Right ventricle myocardium inferior (tissue), 1 donor: ENCODE measurements at places on chromosomes 6 and 20. TPM values are rescaled to one million over a fixed set of nuclear protein-coding genes. Genes with fewer than 3 reads are reported as not detected.

- DNase-seq, result no peak
Measured at GRCh38 chr6:107699254-107699653, 124.9 kb downstream of the SCML4 start.

- no peak for DNase-seq
Measured at GRCh38 chr20:19213946-19214490, 1.6 kb downstream of the SLC24A3 start.

DNA sequence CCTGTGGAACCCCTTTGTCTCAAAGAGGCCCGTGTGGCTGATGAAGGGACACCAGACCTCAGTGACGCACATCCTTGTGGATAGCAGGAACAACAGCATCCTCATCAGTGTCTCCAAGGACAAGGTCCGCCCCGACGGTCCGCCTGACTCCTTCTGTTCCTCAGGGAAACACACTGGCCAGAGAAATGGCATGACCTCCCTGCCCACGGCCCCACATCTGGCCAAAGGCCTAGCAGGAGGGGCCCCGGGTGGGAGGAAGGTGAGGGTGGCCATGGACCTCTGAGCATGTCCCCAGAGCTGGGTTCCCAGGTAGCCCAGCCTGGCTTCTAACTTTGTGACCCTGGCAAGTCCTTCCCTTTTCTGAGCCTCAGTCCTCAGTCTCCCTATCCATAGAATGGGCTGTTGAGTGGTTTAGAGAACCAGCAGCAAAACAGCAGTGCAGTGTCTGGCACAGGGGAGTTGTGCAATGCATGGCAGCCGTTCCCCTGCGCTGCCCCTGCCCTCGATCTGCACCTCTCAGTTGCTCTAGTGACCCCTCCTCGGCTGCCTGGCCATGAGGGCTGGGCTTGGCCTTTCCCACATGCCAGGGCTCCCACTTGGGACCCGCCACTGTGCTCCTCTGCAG is 48.3 kb downstream of the EFCAB8 start:
- no peak for DNase-seq

GRCh38 chr6:53327017-53327395 is 21.7 kb downstream of the ELOVL5 start:
- no peak for DNase-seq

DNA sequence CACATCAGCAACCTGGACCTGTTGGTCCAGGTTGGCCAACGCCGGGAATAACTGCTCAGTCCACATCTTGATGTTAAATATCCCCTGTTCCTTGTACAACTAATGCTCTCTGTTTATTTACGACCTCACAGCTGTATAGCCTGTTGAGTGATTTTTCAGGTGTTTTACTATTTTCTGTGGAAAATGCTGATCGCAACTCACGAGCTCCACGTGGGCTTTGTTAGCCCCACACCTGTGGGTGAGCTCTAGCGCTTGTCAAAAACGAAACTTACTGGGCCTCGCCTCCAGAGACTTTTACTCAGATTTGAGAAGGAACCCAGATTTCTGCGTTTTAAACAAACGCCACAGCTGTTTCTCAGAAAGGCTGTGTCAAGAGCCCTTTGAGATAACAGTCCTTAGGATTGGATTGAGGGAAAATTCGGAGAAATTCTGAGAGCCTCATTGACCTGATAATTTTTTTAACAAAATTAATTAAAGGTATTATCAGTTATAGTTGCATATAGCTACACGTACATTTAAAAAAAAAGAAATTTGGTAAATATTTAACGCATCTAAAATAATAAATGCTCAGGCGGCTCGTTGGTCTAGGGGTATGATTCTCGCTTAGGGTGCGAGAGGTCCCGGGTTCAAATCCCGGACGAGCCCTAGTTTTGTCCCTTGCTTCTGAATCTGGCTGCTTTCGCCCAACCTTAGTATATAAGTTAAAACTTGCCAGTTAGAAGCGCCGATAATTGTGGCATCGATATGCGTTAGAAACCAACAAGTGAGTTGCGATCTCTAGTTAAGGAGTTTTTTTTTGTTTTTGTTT is 16.7 kb downstream of the HMGN4 start:
- no peak for DNase-seq

DNA sequence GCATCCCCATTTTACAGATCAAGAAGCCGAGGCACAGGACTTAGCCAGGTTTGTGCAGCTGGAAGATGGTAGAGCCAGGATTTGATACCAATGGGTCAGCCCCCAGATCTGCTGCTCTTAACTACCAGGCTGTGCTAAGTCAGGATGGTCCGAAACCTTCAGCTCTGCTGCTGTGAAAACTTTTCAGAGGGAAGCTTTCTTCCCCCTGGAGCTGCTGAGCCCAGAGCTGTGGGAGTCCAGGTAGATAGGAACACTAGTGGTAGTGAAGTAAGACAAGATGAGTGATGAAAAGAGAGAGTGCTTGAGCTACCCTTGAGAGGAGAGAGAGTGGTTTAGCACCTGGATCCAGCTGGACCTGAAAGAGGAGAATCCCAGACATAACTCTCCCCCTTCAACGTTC is 230.8 kb downstream of the CDH4 start:
- DNase-seq, result no peak

DNA sequence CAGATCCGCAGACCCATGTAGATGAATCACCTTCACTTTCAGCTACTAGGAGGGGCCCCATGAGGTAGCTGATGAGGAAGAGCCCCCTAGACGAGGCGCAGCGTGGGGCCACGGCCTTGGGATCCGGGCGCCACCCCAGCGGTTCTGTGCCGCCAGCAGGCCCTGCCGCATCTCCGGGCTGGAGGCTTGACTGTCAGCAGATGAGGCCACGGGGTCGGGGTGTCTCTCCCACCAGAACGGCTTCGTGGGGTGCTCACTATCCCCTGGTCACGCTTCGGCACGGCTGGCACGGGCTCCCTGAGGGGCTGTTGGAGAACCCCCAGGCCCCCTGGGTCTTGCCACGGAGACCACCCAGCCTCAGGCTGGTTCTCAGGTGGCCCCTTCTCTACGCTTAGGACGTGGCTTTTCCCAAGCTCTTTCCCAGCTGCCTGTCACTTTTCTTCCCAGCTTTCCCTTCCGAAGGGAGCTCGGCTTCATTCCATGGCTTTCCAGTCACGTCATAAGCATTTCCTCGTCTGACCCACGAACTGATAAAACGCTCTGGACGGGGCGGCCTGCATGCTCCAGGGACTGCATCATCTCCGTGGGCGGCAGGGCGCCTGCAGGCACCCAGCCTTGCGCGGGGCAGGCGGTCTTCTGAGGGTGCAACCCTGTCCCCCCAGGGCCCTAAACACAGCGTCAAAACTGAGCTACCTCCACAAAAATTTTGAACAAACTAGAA is 85.9 kb downstream of the THBS2 start:
- peak; percentile 86 for DNase-seq

DNA sequence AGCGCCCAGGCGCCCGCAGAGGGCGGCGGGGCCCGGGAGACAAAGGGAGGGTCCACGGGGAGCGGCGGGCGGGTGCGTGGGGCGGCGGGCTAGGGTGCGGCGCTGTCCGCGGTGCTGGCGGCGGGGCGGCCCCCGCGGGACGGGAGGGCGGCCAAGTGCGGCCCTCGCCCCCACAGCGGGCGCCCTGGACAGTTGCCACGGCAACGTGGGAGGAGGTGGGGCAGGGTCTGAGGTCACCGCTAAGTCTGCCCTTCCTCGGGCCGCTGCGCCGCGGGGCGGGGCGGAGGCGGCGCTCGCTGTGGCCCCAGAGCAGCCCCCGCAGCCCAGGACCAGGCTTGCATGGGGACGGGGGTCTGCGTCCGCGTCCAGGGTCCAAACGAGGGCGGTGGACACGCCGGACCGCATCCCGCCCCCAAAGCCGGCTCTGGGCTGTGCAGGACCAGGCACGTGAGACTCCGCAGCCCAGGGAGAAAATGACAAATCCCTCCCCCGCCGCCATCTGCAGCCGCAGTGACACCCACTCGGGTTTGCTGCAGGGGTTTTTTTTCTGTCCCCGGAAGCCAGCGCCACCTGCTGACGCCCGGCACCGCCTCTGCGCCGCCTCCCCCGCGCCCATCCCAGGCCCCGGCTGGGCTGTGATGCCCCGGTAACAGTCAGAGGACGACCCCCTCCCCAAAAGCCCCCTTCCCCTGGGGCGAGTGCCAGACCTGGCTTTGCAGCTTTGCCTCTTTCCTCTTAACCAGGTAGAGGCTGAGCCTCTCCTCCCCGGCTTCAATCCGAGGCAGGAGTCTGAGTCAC is 36.8 kb downstream of the YTHDF1 start:
- no peak for DNase-seq

DNA sequence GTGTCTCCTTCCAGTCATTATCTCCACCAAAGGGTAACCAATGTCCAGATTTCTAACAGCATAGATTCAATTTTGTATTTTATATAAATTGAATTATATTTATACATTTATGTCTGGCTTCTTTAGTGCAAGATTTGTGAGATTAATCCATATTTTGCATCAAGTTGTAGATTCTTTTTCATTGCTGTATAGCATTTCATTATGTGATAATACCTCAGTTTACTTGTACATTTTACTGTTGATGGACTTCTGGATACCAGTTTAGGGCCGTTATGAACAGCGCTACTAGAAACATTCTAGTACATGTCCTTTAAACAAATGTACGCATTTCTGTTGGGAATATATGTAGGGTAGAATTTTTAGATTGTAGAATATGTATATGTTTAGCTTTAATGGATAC is 6.2 kb downstream of the BLTP3A start:
- no peak for DNase-seq

DNA sequence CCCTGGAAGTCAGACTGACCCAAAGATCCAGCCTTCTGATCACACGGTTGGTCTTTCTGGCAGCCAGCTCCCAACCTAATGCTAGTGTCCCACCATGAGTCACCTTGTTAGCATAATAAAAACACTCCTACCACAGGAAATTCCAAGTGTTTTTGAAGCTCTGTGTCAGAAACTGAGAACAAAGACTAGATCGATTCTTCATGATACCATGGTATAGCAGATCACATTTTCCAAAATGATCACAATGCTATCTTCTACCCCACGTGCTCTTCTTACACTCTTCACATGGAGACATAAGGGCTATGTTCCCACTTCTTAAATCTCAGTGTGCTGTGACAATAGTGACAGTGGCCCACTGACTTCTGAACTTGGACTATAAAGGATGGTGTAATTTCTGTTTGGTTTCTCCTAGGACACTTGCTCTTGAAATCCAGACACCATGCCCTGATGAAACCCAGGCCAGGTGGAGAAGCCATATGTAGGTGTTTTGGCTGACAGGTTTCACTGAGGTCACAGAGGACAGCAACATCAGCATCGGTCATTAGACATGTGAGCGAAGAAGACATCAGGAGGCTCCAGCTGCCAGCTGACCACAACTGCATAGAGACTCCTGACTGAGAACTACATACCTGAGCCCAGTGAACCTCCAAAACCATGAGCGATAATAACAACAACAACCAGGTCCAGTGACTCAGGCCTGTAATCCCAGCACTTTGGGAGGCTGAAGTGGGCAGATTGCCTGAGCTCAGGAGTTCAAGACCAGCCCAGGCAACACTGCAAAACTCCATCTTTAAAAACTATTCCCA is 57.5 kb downstream of the MKKS start:
- no peak for DNase-seq

DNA sequence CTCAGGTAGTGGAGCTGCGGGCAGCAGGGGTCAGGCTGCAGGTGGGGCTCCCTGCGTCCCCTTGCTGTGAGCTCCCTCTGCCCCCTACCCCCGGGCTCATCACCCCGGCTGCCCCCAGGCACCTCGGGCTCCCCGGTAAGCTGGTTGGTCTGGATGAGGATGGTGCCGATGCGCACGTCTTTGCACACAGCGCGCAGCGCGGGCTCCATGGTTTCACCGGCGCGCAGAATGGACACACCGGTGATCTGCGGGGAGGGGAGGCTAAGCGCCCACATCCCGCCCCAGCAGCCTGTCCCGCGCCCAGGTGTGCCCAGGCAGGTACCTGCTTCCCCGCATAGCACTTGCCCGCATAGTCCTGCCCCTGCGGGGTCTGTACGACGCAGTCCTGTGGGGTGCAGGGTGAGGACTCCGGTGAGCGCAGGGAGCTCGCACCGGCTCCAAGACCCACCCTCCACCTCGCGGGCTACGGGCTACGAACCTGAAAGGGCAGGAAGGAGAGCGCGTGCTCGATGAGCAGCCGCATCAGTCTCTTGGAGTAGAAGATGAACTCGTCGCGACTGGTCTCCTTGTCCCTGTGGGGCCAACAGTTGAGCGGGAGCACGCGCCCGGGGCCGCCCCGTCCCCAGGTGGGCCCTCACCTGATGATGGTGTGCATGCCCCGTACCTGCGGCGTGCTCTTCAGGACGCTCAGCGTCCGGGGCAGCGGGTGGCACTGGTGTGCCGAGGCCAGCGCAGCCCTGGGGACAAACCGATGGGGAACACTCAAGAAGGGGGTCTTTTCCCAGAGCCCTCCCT is 15.5 kb downstream of the UCKL1 start:
- DNase-seq, result peak; percentile 65

GRCh38 chr6:119360262-119360915 is 10.8 kb upstream of the MAN1A1 start:
- DNase-seq, result no peak

- no peak for DNase-seq
Measured at GRCh38 chr6:119161438-119161837, 83.0 kb upstream of the FAM184A start.

DNA sequence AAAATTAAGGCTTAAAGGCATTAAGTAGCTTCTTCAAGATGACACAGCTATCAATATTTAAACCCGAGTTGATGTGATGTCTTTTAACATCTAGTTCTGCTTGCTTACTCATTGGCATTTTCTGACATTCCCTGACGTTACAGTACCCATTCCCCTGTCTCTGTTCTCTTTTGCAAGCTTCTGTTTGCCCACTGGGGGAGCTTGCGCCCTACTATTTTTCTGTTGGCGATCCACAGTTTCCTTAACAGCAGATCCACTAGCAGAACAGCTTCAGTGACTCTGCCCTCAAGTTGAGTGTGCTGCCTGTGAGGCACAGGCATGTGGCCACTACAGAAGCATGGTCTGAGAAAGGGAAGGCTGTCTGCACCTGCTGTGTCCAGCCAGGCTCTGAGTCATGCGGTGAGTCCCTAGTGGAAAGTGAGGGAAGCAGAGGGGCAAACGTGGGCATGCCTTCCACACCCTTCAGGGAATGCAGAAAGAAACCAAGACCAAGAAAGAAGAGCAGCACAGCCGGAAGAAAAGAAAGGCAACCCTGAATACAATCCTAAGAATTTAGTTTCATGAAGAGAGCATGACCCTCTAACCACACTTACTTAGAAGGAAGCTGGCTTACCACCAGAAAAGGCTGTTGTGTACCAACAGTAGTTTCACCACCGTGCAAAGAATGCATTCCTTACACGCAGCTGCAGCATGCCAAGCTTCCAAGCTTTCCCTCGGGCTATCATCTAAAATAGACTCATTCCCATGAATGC is 97.7 kb upstream of the VGLL2 start:
- no peak for DNase-seq

DNA sequence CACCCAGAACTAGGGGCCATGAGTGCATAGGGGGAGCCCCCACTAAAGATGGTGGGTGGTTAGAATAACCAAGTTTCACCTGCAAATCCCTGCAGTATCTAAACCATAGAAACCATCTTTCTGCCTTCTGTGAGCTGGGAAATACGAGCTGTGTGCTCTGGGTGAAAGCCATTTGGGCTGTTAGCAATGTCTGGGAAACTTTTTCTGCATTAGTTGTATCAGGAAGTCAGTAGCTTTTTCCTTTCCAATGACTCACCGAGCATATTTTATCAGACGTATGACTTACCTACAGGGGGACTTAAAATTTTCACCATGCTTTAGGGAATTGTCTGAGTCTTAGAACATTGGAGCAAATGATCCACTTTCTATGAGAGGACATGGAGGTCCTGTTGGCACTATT is 584.0 kb downstream of the QKI start:
- DNase-seq, result no peak

The ZKSCAN3 gene
- total RNA-seq, result 4.0 TPM

The GSTA4 gene
- total RNA-seq, result 10.6 TPM

The CTAGE9 gene
- total RNA-seq, result not detected

The CST7 gene
- total RNA-seq, result 1.4 TPM

The TRIM10 gene
- not detected for total RNA-seq

The PRL gene
- not detected for total RNA-seq

The TRIM40 gene
- not detected for total RNA-seq

The OR2J3 gene
- not detected for total RNA-seq
